Left ventricle myocardium inferior (tissue), 1 donor: ENCODE measurements at places on chromosomes 1 and 21. TPM values are rescaled to one million over a fixed set of nuclear protein-coding genes. Genes with fewer than 3 reads are reported as not detected.

The PAQR7 gene
- 1.9 TPM for total RNA-seq

DNA sequence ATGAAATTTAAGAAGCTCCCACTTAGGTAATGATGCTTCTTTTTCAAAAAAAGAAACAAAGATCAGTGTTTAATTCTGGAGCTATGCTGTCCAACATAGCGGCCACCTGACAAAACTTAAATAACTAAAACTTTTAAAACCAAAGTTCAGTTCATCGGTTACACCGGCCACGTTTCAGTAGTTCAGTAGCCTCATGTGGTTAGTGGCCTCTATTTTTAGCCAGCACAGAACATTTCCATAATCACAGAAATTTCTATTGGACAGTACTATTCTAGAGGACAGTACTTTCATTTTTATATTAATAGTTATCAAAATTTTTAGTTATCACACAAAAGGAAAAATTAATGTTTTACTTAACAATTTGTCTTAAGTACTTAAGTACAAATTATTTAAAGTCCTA, 141.0 kb downstream of the USP25 start:
- H3K27ac ChIP-seq = no peak overlapping the region
- no peaks in the 10 kb centered on the region for H3K4me1 ChIP-seq
- H3K4me3 ChIP-seq = no peak overlapping the region
- no peaks in the 10 kb centered on the region for H3K27me3 ChIP-seq
- no peak for DNase-seq
- peaks cover 76% of the 10 kb centered on the region for H3K36me3 ChIP-seq

- DNase-seq = no peak
- no peaks in the 10 kb centered on the region for H3K36me3 ChIP-seq
- H3K27ac ChIP-seq = no peak overlapping the region
- H3K4me3 ChIP-seq = no peak overlapping the region
- H3K27me3 ChIP-seq = peaks cover 67% of the 10 kb centered on the region
- H3K4me1 ChIP-seq = peaks cover 46% of the 10 kb centered on the region
Measured at GRCh38 chr21:44713130-44713529, 1.8 kb upstream of the TSPEAR start.

The KLHDC9 gene
- total RNA-seq = 9.1 TPM

The S100A4 gene
- total RNA-seq = 137 TPM

The MCOLN2 gene
- total RNA-seq = 0.19 TPM

The CAMSAP2 gene
- 34.1 TPM for total RNA-seq

GRCh38 chr1:209607102-209607794, 23.7 kb downstream of the CAMK1G start:
- no peaks in the 10 kb centered on the region for H3K36me3 ChIP-seq
- H3K4me1 ChIP-seq = peaks cover 7% of the 10 kb centered on the region
- no peak overlapping the region for H3K4me3 ChIP-seq
- H3K27ac ChIP-seq = no peak overlapping the region

GRCh38 chr1:235327559-235328270, at the start of gene ARID4B:
Gene ARID4B, minus strand, starts transcription at chr1:235328179. Its CDS starts 1,260 bp downstream, at chr1:235326919.
- DNase-seq = peak; percentile 78
- H3K4me1 ChIP-seq = peaks cover 91% of the 10 kb centered on the region
- H3K27ac ChIP-seq = peak within 1 kb of the TSS; percentile 96
- no peaks in the 10 kb centered on the region for H3K36me3 ChIP-seq
- no peaks in the 10 kb centered on the region for H3K27me3 ChIP-seq
- peak within 1 kb of the TSS; percentile 96 for H3K4me3 ChIP-seq

GRCh38 chr1:207858281-207858680, 52.6 kb downstream of the CD34 start:
- no peak for DNase-seq
- H3K36me3 ChIP-seq = peaks cover 20% of the 10 kb centered on the region
- peaks cover 92% of the 10 kb centered on the region for H3K4me1 ChIP-seq
- H3K27me3 ChIP-seq = no peaks in the 10 kb centered on the region
- H3K4me3 ChIP-seq = no peak overlapping the region
- H3K27ac ChIP-seq = peak overlapping the region; percentile 14

DNA sequence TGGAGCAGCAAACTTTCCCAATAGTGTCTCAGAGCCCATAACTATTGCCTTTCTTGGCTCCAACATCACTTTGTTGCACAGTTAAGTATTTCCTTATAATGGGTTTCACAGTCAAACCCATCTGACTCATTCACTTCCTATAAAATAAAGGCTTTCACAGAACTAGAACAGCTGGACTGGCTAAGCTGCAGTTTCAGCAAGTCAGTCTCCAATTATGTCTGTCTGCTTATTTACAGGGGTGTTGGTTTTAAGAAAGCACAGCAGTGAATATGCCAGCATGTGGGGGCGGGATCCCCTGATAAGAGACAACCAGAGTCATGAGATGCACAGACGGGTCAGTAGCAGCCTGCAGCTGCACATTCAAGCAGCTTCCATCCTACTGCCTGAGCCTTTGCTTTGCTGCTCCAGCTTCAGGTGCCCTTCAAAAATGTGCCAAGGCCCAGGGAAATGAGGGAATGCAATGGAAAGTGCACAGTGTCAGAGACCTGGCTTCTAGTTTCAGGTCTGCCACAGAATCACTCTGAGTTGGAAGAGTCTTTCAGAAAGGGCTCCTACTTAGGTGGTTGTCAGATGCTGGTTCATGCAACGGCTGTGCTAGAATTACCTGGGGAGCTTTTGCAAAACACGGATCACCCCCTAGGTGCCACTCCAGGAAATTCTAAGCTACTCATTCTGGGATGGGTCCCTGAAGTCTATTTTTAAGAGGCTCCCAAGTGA, 24.8 kb downstream of the RNF19B start:
- peak overlapping the region; percentile 47 for H3K27ac ChIP-seq
- no peaks in the 10 kb centered on the region for H3K27me3 ChIP-seq
- no peak overlapping the region for H3K4me3 ChIP-seq
- DNase-seq = peak; percentile 56

GRCh38 chr1:171062902-171063301, 27.8 kb upstream of the FMO3 start:
- no peaks in the 10 kb centered on the region for H3K36me3 ChIP-seq
- H3K4me3 ChIP-seq = no peak overlapping the region
- H3K4me1 ChIP-seq = no peaks in the 10 kb centered on the region
- H3K27me3 ChIP-seq = no peaks in the 10 kb centered on the region

- H3K27ac ChIP-seq = no peak overlapping the region
- H3K4me1 ChIP-seq = no peaks in the 10 kb centered on the region
- peaks cover 77% of the 10 kb centered on the region for H3K27me3 ChIP-seq
- H3K4me3 ChIP-seq = no peak overlapping the region
- H3K36me3 ChIP-seq = no peaks in the 10 kb centered on the region
Measured at GRCh38 chr1:234296496-234296895, 76.8 kb upstream of the COA6 start.

DNA sequence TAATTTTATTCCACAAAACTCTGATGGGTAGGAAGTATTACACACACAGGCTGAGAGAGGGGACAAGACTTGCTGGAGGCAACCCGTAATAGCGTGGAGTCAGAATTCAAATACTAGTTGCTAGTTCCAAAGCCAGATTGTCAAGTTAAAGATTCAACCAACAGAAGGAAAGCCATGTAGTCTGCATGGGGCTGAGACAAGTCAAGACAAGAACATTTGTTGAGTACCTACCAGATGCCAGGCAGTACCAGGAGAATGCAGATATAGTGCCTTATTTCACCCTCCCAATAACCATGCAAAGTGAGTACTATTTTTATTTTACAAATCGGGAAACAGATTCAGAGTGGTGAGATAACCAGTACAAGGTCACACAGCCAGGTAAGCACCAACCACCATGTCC, 110.4 kb upstream of the SPATA6 start:
- H3K27ac ChIP-seq = no peak overlapping the region
- H3K4me1 ChIP-seq = no peaks in the 10 kb centered on the region
- H3K27me3 ChIP-seq = peaks cover 49% of the 10 kb centered on the region
- no peak overlapping the region for H3K4me3 ChIP-seq
- no peaks in the 10 kb centered on the region for H3K36me3 ChIP-seq

The NTNG1 gene
- total RNA-seq = 0.30 TPM

- peak within 1 kb of the TSS; percentile 27 for H3K27ac ChIP-seq
- no peak for DNase-seq
- no peak within 1 kb of the TSS for H3K4me3 ChIP-seq
- peaks cover 19% of the 10 kb centered on the region for H3K27me3 ChIP-seq
Measured at GRCh38 chr1:156618853-156619581, at the start of gene HAPLN2. Gene HAPLN2, plus strand, starts transcription at chr1:156619415. Its CDS starts 4,076 bp downstream, at chr1:156623491.

The MRPS21 gene
- total RNA-seq = 72.5 TPM

- no peak overlapping the region for H3K4me3 ChIP-seq
- DNase-seq = no peak
- H3K27me3 ChIP-seq = no peaks in the 10 kb centered on the region
- H3K4me1 ChIP-seq = peaks cover 10% of the 10 kb centered on the region
- H3K36me3 ChIP-seq = no peaks in the 10 kb centered on the region
Measured at GRCh38 chr1:184260382-184260781, 126.4 kb upstream of the C1orf21 start.

GRCh38 chr1:159214149-159214760, 9.6 kb downstream of the ACKR1 start:
- H3K27ac ChIP-seq = no peak overlapping the region
- DNase-seq = no peak
- H3K4me3 ChIP-seq = no peak overlapping the region

- H3K36me3 ChIP-seq = no peaks in the 10 kb centered on the region
- no peak overlapping the region for H3K27ac ChIP-seq
- peaks cover 85% of the 10 kb centered on the region for H3K27me3 ChIP-seq
- H3K4me1 ChIP-seq = peaks cover 9% of the 10 kb centered on the region
Measured at GRCh38 chr1:241355311-241356010, 1.5 kb downstream of the RGS7 start.

DNA sequence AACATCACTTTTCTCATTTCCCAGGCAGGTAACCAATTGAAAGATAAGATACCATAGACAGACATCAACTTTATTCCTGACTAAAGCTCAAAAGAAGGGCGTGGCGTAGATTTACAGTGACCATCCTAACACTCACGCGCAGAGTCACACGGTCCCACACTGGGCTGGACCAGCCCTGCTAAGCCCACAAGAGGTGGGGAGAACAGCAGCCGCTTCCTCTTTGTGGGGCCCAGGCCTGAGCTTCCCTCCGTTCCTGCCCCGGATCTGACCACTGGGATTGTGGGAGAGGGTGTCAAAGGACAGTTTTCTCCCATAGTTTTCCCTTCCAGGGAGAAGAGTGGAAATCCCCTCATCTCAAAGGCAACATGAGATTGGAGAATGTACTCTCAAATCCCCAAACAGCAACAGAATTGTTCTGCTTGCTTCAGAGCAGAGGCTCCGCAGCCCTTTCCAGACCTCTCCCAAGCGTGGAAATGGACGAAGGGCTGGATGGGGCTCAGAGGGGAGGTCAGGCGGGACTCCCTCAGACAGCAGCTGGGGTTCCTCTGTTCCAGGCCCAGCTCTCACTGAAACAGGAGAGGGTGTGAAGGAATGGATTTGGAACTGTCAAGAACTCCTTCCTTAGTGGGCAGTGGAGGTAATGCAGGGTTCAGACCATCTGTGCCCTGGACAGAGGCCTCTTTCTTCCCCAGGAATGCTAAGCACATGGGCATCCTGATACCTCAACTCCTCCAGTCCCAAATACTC, 33.7 kb downstream of the L1TD1 start:
- no peak for DNase-seq
- H3K27me3 ChIP-seq = peaks cover 19% of the 10 kb centered on the region
- H3K4me1 ChIP-seq = no peaks in the 10 kb centered on the region

GRCh38 chr1:80731241-80731894, 1069.4 kb upstream of the ADGRL2 start:
- H3K27ac ChIP-seq = no peak overlapping the region
- DNase-seq = peak; percentile 19
- H3K4me1 ChIP-seq = no peaks in the 10 kb centered on the region
- no peak overlapping the region for H3K4me3 ChIP-seq

GRCh38 chr1:8560611-8561544, 243.0 kb downstream of the SLC45A1 start:
- no peak overlapping the region for H3K27ac ChIP-seq
- DNase-seq = no peak
- no peak overlapping the region for H3K4me3 ChIP-seq

The PCNX2 gene
- total RNA-seq = 0.82 TPM

The NMNAT2 gene
- 3.4 TPM for total RNA-seq

DNA sequence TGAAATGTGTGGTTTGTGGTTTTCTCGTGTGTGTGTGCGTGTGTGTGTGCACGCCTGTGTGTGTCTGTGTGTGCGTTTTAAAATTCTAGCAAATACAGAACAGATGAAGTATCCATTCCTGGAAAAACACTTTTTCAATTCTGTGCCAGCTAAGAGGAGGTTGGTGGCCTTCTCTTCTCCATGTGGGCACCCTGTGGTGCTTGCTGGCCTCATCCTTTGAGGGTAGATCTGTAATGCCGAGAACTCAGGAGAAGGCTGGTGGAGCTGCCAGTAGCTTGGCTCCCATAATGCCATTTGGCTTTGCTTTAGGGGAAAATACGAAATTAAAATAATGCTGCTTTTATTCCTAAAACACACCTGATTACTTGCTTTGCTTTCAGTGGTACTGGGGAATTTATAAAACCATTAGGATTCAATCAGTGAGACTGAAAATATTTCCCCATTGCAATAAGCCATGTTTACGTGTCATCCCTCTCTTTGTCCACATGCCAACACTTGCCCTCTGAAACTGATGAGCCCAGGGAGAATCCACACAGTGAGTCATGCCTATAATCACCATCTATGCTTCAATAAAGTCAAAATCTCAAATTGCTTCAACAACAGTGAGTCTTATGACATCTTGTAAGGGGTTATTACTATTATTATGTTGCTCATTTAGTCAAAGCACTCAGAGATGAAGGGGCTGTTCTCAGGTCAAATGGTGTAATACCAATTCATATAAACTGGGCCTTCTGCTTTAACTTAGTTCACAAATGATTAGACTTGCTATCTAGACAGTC, 39.2 kb downstream of the ABCA4 start:
- H3K36me3 ChIP-seq = no peaks in the 10 kb centered on the region
- H3K27ac ChIP-seq = no peak overlapping the region

DNA sequence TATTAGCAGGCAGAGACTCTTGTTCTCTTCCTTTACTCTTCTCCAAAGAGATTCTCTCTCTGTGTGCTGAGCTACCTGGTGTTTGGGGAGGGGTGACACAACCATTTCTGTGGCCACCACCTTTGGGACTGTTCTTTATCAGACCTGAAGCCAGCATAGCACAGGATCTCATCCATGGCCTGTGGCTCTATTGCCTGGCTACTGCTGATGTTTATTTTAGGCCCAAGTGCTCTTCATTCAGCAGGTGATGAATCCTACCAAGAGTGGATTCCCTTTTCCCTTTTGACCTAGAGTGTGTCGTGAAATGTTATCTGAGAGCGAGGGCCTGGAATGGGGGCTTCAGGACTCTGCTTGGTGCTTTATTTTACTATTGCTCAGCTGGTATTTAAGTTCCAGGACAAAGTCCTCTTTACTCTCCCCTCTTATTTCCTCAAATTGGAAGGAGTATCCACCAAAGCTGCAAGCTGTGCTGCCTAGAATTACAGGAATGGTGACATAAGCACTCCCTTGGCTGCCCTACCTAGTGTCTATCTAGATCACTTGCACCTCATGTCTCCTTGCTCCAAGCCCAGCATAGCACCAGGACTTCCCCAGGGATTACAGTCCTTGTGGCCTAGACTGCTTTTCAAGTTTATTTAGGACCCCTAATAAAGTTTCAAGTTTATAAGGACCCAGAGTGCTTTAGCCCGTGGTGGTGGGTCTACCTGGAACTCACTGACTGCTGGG, 94.7 kb upstream of the GPR52 start:
- H3K27me3 ChIP-seq = no peaks in the 10 kb centered on the region
- peaks cover 46% of the 10 kb centered on the region for H3K4me1 ChIP-seq
- DNase-seq = no peak
